Coronary artery (tissue), 2 donors: ENCODE measurements at places on chromosomes 16 and 17.

GRCh38 chr17:73580073-73580710 is 64.1 kb downstream of the SDK2 start:
- DNase-seq: no peak

DNA sequence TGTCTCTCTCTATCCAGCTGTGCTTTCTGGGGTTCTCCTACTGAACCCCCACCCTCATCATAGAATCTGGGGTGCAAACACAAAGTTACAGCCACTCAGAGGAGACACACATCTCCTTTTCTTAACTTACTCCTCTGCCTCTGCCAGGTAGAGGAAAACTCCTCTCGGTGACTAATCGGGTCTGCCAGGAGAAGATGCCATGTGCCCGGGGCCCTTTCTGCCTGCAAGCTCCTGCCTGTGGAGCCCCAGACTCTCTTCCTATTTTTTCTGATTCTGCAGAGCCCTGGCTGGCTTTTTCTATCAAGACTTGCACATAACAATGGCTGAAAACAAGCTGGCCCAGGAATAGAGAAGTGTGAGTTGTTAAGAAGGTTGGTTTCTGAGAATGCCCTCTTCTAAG is 10.4 kb downstream of the SLC6A4 start:
- no peak for DNase-seq

GRCh38 chr16:17723531-17724134 is 252.9 kb upstream of the XYLT1 start:
- DNase-seq: no peak

DNA sequence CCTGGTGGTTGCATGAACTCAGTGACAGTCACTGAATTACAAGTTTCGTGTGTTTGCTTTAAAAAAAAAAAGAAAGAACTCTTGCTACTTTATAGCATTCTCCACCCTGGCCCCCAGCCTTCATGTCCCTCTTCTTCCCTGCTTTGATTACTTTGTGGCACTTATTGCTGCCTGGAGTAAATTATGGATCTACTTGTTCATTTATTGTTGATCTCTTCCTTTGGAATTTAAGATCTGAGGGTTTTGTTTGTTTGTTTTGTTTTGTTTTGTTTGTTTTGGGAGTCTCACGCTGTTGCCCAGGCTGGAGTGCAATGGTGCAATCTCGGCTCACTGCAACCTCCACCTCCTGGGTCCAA is 126.5 kb downstream of the ABCC6 start:
- no peak for DNase-seq

GRCh38 chr17:53844491-53845107 is 21.9 kb downstream of the KIF2B start:
- DNase-seq: no peak
